Stimulated activated CD8-positive, alpha-beta memory T cell treated with anti-CD3 and anti-CD28 coated beads, Interleukin-15, amount 100 ng/mL, for 1 hour (primary cell): ENCODE measurements at places on chromosomes 7 and 10.

DNA sequence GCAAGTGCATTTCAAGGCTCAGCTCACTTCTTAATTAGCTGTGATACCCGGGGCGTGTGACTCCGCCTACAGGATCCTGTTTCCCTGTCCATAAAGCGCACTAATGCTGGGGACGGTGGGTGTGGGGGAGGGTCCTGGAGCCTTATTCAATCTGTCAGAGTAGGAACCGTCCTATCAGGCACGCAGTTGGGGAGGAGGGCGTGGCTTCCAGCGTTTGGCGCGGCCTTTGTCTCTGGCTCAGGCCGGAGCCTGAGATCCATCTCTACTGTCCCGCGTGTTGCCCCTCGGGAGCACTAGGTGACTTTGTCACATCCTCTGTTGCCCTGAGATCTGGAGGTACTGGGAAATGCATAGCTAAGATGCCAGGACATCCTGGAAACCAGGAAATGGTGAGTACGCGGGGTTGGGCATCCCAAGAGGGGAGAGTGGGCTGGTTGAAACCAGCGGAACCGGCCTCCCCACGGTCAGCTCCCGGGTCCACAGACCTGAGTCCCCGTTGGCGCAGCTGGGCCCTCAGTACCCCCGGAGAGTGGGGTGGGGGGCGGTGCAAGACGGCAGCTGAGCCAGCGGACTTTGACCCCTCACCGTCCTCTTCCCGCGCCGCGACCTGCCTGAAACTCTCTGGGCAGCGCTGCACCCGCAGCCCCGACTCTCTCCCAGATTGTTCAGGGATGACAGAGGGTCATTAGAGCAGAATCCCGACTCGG, 104.4 kb upstream of the ZNF92 start:
- no peak for DNase-seq

DNA sequence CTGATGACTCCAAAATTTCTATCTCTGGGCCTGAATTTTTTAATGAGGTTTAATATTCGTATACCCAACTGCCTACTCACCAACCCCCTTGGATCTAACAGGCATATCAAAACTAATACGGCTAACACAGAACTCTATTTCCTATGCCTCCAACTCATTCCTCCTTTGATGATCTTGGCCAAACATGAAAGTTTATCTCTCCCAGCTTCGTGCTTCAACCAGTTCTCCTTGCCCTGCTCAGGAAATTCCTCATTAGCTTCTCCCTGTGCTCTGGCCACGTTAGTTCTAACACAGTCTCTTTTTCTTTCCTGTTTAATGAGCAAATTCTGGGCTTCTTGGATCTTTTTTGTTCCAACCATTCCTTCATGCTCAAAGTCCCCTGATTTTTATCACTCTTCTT, 138.9 kb upstream of the PTN start:
- no peak for DNase-seq

DNA sequence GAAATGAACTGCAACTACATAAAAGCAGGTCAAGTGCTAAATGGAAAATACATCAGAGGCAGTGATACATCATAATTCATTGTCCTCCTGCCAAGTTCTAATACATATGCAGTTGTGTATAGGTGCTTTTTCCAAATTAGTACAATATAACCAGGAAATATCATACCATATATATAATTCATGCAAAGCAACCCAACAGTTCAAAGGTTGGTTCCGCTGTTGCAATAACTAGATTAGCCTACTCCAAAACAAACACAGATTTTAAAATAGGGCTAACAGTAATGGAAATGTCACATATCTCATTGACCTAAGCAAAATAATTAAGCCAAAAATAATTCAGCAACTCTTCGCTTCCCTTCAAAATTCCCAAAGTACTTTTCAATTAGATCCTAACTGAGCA, 88.9 kb upstream of the NEBL start:
- no peak for DNase-seq

DNA sequence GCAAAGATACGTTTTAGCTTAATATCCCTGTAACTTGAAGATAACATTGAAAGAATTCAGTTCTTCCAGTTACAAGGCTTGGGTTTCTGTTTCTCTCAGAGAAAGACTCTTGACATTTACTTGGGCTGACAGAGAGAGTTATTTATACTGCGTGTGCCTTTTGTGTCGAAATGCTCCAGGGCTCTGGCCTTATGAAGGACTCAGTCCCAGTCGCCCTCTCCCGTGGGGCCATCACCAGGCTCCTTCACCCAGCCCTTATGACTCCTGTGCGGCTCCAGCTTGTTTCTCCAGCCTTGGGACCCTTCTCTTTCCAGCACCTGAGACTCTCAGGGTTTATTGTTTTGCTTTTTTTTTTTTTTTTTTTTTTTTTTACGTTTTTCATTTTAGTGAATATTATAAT, 242.3 kb upstream of the DKK1 start:
- DNase-seq: no peak

GRCh38 chr10:80464557-80465450, 10.7 kb downstream of the TSPAN14 start:
- no peak for DNase-seq

- DNase-seq: no peak
Measured at GRCh38 chr7:10888861-10889260, 84.8 kb upstream of the PHF14 start.

GRCh38 chr10:97329766-97330165, 4.8 kb downstream of the FRAT2 start:
- no peak for DNase-seq

GRCh38 chr7:100705320-100705752, 585 bp upstream of the POP7 start:
- peak; percentile 63 for DNase-seq

DNA sequence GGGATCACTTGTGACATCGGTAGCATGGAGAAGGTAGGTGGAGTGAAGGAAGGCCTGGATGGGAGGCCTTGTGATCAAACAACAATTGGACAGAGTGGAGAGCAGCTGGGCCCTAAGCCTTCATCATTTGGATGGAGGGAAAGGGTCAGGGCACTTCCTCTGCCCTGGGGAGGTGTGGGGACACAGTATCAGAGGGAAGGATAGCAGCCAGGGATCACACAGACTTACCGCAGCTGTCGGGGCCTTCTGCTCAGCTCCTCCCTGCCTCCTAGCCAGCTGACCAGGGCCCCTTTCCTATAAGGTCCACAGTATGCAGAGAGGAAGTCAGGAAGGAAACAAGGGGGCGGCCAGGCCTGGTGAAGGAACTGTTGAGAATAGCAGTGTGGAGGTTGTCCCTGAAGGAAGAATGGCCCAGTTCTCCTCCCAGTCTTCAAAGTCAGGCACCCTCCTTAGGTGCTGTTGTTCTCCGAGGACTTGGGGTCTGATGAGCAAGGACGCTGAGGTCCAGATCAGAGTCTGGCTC, 62.1 kb downstream of the ABCC2 start:
- no peak for DNase-seq

GRCh38 chr7:73707045-73707631, 12.3 kb downstream of the STX1A start:
- DNase-seq: no peak

DNA sequence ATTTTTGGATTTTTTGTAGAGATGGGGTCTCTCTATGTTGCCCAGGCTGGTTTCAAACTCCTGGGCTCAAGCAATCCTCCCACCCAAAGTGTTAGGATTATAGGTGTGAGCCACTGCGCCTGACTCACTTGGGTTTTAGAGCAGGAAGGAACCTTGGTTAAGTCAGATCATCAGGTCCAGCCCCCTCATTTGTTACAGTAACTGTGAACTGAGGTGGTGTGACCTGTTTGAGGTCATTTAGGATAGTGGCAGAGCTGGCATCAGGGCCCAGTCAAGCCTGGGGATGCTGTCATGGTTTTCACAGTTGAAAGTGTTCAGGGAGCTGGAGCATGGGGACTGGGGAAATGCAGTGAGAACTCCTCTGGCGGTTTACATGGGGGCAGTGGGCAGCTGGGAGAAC, 159.6 kb downstream of the TAX1BP1 start:
- DNase-seq: no peak

- no peak for DNase-seq
Measured at GRCh38 chr10:36766940-36767339, 358.5 kb upstream of the ANKRD30A start.

DNA sequence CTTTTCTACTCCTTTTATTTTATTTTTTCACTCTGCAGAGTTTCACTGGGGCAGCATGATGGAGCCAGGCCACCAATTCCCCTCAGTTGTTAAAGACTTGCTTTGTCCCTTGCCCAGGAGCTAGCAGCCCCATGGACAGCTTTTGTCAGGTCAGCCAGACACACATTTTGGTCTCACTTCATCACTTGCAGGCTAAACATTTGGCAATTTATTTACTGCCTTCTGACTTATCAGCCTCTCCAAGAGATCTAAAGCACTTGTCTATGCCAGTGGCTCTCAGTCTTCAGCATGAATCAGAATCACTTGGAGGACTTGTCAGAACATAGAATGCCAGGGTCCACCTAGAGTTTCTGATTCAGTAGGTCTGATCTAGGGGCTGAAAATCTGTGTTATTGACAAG, 66.4 kb upstream of the GDF10 start:
- no peak for DNase-seq

DNA sequence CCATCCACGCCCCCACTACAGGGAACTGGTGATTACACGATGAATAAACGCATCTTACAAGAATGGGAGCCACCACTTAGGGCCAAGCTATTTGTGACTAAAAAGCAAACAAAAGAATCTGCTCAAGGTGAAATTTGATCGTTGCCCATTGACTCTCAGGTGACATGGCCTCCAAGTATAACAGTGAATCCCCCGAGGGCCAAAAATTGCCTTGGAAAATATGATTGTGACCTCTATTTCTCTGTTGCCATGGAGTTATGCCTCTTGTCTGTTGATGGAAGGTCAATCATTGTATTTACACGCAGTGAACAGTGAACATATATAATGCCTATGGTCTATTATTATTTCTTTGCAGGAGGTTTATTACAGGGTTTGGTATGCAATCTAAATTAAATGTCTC, 282.3 kb downstream of the KLF6 start:
- no peak for DNase-seq

DNA sequence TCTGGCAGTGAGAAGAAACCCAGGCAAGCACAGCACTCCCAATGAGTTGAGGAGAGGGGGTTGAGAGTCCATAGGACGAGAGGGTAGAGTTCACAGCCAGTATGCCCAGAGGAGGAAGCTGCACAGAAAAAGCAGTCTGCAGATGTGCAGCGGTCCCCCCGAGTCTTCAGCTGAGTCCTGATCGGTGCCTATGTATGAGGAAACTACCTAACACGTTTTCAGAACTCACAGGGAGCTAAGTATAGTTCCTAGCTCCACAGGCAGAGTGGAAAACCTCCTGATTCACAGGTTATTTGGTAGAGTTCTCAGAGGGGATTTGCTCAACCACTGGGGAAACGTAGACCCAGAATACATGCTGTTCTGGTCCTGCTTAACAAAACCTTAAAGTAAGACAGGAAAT, 271.3 kb upstream of the CNTNAP2 start:
- DNase-seq: no peak

DNA sequence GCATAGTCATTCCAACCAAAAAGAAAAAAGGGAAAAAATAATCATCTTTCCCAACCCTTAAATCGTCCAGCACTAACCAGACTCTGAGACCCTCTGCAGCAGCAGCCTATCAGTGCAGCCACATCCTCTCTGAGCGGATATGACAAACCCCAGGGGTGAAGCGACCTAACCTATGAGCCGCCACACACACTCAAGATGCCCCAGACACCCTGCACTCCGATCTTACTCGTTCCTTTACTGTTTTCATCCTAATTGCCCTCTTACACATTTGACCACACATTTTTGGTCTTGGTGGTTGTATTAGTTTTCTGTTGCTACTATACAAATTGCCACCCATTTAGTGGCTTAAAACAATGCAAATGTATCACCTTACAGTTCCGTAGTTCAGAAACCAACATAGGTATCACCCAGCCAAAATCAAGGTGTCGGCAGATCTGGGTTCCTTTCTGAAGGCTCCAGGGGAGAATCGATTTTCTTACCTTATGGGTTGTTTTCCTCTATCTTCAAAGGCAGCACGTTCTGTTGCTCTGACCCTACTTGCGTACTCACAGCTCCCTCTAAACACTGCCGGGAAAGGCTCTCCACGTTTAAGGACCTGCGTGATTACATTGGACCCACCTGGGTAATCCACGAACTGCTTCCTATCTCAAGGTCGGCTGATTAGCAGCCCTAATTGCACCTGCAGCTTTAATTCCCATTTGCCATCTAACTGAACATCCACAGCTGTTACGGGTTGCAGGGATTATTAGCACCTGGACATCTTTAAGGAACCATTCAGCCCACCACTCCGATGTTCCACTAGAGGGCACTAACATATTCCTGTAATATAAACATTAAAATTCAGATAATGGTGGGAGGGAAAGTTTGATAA, 37.3 kb upstream of the PRSS1 start:
- DNase-seq: no peak

- no peak for DNase-seq
Measured at GRCh38 chr10:13310518-13311176, 10.8 kb upstream of the PHYH start.

DNA sequence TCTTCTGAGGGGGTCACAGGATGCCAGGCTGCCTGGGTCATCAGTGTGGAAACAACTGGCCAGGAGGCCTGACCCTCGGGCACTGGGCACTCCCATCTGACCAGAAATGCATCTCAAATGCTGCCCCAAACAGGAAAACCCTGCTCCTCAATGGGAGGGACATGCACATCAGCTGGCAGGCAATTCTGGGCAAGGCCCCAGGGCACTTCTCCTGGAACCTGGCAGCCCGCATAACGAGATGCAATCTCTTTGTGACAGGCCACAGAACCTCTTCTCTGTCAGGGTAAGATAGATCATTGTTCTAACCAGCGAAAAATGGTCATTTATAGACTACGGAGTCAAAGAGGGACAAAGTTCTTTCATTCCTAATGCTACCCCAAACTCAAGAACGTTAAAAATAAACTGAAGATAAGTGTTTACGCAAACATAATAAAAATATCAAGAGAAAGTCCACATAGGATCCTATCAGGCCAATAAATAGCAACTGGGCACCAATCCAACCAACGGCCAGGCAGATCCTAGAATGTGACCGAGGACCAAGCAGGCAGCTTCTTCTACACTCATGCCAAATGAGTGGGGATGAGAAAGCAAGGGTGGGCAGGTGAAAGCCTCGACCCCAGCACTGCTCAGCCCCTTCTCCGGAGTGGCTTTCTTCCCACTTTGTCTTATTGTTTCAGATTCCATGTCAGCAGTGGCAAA, 212.3 kb downstream of the TCERG1L start:
- DNase-seq: no peak

GRCh38 chr10:132826524-132827422, 40.8 kb upstream of the NKX6-2 start:
- no peak for DNase-seq

GRCh38 chr7:50276483-50276882, 28.0 kb upstream of the IKZF1 start:
- DNase-seq: no peak

GRCh38 chr7:131562941-131563340, 6.5 kb upstream of the PODXL start:
- no peak for DNase-seq

- no peak for DNase-seq
Measured at GRCh38 chr10:45379891-45380540, 6.0 kb downstream of the ALOX5 start.

- no peak for DNase-seq
Measured at GRCh38 chr7:30351286-30351685, 66.9 kb downstream of the ZNRF2 start.
